ENCODE measurements at places on chromosomes 7 and 10.

DNA sequence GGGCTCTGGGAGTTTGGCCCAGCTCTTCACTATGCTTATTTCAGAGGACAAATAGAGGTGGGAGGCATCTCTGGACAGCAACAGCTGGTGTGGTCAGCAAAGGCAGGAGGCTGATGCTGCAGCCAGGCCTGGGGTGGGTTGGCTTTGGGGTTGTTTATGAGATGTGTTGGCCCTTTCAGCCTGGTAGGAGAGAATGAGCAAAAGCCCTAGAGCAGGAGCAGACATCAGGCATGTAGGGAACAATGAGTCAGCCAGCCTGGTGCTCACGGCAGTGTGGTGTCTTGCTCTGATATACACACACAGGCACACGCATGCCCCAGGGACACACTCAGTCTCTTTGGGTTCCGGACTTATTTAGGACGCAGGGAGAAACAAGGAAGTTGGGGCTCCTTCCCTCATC, 157.1 kb downstream of the PRKCQ start:
- no peak for DNase-seq

- no peak for DNase-seq
Observed at GRCh38 chr7:78601728-78602127, 803.2 kb downstream of the PHTF2 start.

GRCh38 chr10:95404462-95404858, 113.7 kb upstream of the PDLIM1 start:
- no peak for DNase-seq

DNA sequence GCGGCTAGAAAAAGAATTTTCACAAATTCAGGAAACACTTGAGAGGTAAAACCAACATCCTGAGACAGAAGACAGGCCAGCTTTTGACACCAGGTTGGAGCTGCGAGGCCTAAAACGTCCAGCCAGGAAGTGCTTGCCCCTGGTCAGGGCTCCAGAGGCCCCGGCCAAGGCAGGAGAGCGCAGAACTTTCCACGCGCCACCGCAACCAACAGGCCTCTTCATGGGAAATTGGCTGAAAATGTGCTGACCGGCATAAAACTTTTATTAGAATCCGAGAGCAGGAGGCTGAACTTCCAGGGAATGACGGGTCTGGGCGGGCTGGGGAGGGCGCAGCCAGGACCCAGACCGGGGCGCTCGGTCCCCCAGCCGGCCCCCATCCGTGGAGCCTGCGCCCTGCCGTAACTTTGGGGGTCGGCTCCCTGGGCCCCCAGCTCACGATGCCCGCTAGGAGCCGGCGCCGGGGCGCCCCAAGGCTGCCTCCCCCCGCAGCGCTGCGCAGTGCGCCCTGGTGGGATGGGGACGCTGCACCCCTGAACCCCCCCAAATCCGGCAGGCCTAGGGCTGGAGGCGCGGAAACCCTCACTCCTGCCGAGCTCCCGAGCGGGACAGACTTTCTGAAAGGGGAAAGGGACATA, 414.0 kb upstream of the MKI67 start:
- no peak for DNase-seq

- DNase-seq: no peak
Observed at GRCh38 chr10:72291019-72291532, 17.4 kb downstream of the DDIT4 start.

All from stimulated activated CD8-positive, alpha-beta memory T cell treated with anti-CD3 and anti-CD28 coated beads, Interleukin-4, amount 100 ng/mL, for 1 hour (primary cell).